ENCODE measurements at places on chromosomes 6 and 20.
A peak's percentile ranks its signal among the peaks of the same experiment; 100 is the strongest.

- DNase-seq = no peak
These were observed 44.1 kb downstream of the NHSL1 start for GRCh38 chr6:138454981-138455706.

- DNase-seq = peak; percentile 76
These were observed 20.8 kb downstream of the C20orf203 start for GRCh38 chr20:32652739-32653526.

- no peak for DNase-seq
These were observed 1.9 kb upstream of the NFKBIE start for GRCh38 chr6:44267252-44267651.

DNA sequence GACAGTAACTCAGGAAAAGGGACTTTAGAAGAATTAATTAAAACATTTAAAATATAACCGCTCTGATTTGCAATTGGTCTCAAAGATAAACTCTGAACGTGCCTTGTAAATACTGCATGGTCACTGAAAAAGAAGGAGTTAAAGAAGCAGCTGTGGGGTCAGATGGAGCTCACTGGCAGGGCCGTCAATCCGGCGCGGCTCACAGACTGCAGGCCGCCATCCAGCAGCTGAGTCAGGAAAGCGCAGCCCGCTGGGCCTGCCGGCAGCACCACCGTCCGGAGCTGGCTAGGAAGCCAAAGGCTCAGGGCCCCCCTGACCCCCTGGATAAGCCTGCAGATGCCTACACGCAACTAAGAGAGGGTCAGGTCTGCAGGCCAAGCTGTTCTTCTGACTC, 54.2 kb upstream of the FRMD1 start:
- peak; percentile 18 for DNase-seq

DNA sequence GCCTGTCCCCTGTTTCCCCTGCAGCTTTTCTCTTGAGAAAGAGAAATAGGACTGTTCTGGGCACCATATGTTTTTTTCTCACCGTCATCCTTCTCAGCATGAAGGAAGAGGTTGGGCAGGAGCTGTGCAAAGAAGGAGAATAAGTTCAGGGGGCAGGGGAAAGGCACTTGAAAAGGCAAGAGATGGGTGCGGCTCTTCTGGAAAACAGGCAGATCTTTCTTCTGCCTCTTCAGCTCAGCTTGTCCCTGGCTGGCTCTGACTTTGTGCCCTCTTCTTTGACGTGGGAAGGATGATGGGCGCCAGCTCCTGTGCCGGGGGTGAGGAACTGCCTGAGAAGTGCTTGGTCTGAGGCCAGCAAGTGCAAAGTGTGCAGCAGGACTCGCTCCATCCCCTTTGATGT, 206.5 kb downstream of the DOK5 start:
- DNase-seq = no peak

DNA sequence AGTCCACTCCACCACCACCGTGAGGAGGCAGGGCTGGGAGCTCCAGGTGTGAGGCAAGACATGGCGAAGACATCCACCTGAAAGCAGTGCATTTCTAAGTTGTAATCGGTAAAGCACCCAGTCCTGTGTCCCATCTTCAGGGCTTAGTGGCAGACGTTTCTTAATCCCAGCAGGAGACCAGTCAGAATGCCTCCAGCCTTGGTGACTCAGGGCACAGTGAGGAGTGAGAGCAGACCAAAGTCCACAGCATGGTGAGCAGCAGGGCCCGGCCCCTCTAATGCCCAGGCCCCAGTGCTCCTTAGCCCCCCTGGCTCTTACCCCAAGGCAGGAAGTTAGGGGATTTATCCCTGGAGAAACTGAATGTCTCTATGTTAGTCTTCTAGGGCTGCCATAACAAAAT, 183.9 kb downstream of the SYNDIG1 start:
- DNase-seq = peak; percentile 90

- peak; percentile 8 for DNase-seq
These were observed 188.6 kb downstream of the PRL start for GRCh38 chr6:22108199-22108598.

GRCh38 chr6:87334683-87335082, 5.6 kb upstream of the GJB7 start:
- no peak for DNase-seq

DNA sequence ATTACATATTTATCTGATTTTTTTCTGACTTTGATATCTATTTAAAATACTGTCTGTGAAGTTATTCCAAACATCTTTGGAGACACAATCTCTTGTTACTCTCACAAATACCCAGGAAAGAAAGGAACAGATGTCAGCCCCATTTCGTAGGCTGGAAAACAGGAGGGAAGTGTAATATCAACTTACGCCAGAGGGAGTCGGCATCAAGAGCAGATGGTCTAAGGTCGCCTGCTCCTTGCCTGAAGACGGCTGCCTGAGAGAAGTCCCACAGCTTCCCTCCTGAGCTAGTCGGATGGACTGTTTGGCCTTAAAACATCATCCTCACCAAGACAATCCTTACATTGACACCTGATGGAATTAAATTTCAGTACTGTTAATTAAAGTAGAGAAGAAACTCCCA, 13.4 kb downstream of the CST7 start:
- no peak for DNase-seq

DNA sequence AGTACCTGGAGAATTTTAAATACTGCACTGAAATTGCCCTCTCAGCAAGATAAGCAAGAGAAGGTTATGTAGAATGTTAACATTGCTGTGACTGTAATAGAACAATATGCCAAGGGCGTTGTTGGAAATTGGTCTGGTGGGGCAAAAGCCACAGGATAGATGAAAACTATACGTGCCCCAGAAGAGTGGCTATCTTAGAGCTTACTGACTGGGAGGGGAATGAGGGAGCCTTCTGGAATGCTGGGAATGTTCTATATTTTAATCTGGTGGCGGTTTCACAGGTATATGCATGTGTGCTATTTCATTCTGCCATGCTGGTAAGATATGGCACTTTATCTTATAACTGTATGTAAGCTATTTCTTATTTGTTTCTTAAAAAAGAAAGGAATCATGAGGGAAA, 35.2 kb upstream of the YWHAB start:
- DNase-seq = no peak

DNA sequence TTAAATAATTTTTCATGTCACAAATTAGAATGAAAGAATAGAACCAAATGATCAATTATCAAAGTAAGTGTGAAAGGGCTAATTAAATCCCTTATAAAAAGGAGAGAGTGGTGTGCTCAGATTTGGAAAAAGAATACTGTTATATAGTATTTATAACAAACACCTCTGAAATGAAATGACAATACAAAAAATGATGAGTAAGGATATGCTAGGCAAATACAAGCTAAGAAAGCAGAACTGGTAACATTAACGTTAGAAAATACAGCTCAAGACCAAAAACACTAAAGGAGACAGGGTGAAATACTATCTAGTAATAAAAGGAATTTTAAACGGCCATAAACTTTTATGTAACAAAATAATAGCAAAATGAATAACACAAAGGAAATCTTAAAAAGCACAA, 324.2 kb upstream of the RUNX2 start:
- no peak for DNase-seq

- no peak for DNase-seq
These were observed 115.0 kb downstream of the IRF4 start for GRCh38 chr6:506508-506907.

GRCh38 chr6:80605165-80605989, 498.9 kb downstream of the BCKDHB start:
- peak; percentile 58 for DNase-seq

GRCh38 chr6:11810854-11811643, 32.4 kb upstream of the ADTRP start:
- DNase-seq = no peak

- no peak for DNase-seq
These were observed 84.0 kb upstream of the SALL4 start for GRCh38 chr20:51886341-51886740.

GRCh38 chr6:96142142-96142541, 126.4 kb downstream of the FUT9 start:
- DNase-seq = no peak

- DNase-seq = peak; percentile 76
These were observed 215.4 kb downstream of the HDGFL1 start for GRCh38 chr6:22784601-22785410.

- DNase-seq = peak; percentile 97
These were observed 12.8 kb upstream of the BPI start for GRCh38 chr20:38290829-38291814.

DNA sequence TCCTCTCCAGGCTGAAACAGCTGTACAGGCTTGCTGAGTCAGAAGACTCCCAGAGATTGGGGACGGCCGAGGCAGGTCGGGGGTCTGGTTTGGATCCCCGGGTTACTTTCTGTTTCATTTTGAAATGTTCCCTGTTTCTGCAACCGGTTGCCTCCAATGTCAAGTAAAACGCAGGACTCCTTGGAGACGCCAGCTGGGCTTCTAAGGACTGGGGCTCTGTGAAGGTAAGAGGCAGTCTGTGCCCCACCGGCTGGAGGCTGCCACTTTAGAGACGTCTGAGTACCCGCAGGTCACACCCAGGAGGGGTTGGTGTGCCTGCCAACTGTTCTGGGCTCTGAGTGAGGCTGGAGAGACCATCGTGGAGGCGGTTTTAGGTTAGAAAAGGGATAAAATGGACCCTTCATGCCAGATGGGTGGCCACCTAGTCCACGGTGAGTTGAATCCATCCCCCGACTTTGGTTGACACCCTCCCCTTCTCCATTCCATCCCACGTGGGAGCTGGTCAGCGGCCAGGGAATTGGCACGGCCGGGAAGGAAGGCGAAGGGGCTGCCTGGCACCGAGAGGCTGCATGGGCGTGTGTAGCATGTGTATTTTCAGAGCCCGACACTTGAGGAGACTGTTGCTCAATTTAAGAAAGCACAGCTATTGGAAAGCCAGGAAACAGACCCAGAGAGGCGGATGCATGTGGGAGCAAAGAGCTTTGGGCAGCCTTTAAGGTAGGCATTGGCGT, 240.9 kb downstream of the PHACTR1 start:
- DNase-seq = peak; percentile 59

- peak; percentile 98 for DNase-seq
These were observed 83.4 kb upstream of the NEDD9 start for GRCh38 chr6:11315743-11316437.

GRCh38 chr6:168100803-168101589, 22.0 kb upstream of the FRMD1 start:
- DNase-seq = no peak

DNA sequence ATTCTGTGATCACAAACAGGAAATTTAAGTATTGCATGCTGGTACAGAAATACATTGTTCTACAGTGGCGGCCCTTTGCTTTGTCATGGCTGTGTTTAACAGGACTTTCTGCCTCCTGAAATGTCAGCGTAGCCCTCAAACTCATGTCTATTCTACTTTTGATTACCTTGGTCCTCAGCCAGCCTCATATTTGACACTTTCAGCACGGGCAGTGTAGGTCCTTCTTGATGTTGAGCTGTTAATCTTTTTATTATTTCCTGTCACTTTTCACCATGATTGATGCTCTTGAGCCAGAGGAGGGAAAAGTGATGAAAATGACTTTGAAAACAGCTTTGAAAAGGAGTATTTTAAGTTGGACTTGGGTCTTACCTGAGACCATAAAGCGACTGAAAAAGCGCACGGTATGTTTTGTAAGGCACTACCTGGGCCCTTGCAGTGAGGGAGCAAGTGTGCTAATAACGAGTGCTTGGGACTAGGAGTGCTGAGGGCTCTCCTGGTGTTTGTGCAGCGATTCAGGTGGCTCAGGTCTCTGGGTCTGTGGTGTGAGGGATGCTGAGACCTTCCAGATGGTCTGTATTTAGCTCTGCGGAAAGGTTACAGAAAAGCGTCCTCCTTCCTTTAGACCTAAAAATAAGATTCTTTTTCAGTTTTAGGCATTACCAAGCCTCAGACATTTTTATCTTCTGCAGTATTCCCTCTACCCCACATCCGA, 45.2 kb upstream of the RREB1 start:
- DNase-seq = no peak
